ENCODE measurements at places on chromosomes 1 and 21.

DNA sequence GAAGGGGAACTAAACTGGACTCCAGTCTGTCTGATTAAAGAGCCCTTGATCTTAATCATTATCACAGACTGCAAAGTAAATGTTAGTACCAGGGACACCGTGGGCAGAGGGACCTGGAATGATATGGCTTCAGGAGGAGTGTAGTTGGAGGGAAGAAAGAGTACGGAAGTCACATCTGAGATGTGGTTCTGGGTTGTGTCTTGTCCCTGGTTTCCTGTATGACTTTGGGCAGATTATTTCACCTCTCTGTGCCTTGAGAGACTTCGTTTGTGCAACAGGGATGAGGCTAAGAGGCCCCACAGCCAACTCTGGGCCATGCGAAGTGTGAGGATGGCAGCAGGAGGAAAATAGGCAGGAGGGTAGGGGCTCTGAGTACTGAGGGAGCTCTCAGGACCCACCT is 76.1 kb upstream of the SLC2A1 start:
- peak; percentile 35 for DNase-seq

DNA sequence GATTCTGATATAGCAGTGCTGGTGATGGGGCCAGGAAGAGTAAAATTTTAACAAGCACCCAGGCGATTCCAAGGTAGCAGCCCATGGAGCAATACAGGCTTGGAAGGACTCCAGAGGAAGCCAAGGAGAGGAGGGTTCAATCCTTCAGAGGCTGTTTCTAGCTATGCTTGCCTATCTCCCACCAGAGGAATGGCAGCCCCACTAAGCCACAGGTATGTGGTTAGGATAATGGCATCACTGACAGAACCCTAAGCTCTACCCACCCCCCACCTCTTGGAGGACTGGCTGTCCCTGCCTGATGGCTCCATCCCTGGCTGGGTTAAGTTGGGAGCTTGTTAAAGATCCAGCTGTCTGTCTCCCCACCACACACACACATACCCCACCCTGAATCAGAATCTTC is 19.3 kb upstream of the PTAFR start:
- no peak for DNase-seq

DNA sequence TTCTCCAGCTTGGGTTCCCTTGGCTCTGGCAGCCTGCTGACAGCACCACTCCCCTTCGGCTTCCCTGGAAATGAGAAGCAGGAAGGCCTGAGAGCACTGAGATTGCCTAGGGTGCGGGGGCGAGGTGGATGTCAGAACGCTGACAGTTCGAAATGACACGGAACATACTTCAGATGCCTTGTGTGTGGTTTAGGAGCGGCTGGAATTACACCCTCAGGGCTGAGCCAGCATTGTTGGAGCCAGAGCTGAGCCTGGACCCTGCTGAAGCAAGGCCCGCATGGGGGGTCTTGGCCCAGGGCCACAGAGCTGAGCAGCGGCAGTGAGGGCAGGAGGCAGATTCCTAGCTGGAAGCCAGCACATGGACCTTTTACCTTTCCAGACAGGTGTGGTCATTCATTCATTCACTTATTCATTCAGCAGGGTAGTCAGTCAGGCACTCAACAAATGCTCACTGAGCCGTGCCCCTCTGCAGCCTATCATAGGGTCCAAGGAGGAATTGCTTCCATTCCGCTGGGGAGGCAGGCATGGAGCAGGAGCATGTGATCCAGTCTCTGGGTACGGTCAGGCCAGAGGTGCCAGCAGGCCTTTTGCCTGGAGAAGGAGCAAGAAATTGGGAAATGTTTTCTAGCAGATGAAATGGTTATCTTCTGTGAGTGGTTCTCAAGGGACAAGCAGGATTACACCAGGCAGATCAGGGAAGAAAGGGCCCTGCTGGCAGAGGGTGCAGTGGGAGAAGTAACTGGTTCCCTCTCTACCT is 6.6 kb upstream of the FOXE3 start:
- DNase-seq, result no peak

GRCh38 chr1:154141240-154141639 is 13.6 kb downstream of the NUP210L start:
- no peak for DNase-seq

DNA sequence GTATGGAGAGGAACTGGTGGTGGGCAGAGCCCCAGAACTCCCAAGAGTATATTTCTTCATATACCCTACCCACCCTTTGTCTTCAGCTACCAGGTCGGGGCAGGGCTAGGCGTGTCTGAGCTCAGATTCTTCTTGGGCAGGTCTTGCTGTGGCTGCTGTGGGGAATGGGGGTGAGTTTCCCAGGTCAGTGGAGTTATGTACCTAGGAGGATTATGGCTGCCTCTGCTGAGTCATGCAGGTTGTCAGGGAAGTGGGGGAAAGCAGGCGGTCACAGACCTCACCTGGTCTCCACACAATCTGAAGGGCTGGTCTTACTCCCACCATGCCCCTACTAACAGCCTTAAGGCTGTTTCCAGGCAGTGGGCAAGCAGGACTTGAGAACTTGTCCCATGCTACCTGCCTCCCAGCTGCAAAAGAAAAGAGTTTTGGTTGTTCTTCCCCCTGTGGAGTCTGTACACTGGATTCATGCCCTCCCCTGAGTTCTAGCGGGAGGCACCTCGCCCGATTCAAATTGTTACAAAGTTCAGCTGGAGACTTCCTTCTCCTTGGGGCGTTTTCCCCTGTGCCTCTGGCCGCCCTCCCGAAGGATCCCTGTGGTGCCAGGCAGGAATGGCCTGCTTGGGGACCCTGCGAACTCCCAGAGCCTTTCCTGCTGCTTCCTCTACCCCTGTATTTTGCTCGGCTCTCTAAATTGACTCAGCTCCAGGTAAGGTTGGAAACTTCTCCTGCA is 58.6 kb downstream of the NPHS2 start:
- DNase-seq, result no peak

DNA sequence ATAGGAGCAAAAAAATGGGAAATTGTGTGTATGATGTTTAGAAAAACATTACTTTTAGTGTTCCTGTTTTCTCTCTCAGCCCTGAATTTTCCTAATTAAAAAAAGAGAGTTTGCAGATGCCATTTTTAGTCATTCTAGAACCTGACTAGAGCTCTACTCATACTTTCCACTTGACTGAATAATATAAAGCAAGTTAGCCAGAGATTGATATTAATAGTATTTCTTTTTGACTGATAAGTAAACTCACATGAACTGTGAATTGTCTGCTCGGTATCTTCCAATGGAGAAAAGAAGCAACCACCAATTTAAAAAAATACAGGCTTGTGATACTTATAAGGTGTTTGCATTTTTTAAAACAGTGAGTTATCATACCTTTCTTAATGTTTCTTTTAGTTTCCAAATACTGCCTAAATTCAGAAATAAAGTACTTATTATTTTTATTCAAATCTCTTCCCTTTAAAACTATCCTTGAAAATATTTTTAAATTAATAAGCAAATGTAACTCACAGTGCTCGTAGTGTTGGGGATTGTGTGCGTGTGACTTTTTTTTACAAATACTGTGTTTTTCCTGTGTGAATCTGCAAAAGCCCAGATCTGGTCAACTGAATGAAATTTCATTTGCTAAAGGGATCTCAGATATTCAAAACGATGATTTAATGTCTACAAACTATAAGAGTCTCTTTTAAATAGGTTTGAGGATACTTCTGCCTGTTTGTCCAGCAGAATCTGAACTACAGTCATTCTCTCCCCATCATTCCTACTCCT is 9.8 kb downstream of the RAP1A start:
- no peak for DNase-seq

- no peak for DNase-seq
These were observed 33.9 kb upstream of the ASPM start for GRCh38 chr1:197180252-197180878.

- no peak for DNase-seq
These were observed 6.1 kb upstream of the SELE start for GRCh38 chr1:169739980-169740379.

GRCh38 chr1:113389953-113390834 is at the start of gene MAGI3:
Gene MAGI3, plus strand, starts transcription at chr1:113390515. Its CDS starts 519 bp downstream, at chr1:113391034.
- DNase-seq, result peak; percentile 92

DNA sequence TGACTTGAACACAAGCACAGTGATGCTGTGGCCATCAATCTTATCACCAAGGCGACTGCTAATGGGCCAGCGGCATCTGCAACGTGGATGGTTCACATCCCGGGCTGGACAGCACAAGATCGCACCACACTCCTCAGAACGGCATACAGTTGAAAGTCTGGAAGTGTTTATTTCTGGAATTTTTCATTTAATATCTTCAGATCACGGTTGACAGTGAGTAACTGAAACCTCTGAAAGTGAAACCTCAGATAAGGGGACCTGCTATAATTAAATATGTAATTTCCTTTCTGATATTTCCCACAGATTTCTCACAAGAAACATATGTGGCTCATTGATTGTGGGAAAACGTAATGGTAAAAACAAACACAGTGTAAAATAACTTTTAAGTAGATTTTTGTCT is 83.7 kb downstream of the POFUT2 start:
- DNase-seq, result no peak

GRCh38 chr1:202275061-202275770 is 66.5 kb downstream of the UBE2T start:
- no peak for DNase-seq

DNA sequence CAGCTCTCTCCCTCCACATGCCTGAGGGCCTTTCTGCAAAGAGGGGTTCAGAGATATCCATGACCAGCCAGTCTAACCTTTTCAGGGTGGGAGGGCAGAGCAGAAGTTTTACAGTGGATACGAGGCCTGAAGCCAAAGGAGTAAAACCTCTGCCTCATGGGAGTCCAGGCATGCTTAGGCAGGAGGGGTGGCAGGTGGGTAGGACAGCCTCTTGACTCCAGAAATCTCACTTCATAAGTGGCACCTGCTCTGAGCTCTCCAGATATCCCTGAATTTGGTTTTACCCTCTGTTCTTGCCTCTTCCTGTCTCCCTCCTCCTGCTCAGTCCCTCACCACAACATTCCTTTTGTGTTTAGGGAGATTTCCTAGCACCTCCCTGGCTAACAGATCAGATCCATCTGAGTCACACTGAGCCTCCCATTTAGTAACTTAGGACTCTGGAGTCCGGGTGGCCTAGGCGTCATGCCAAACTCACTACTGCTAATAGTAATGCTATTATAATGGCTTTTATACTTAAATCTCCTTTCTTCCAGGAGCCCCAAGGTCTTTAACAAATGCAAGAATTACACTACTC is 201.0 kb downstream of the HS2ST1 start:
- no peak for DNase-seq

- no peak for DNase-seq
These were observed 133.8 kb downstream of the GLIS1 start for GRCh38 chr1:53605181-53605580.

GRCh38 chr1:231638647-231639046 is 12.1 kb downstream of the DISC1 start:
- no peak for DNase-seq

- no peak for DNase-seq
These were observed 104.8 kb downstream of the ELAVL4 start for GRCh38 chr1:50213505-50213904.

GRCh38 chr1:17892225-17892624 is 137.1 kb downstream of the ACTL8 start:
- DNase-seq, result no peak

- no peak for DNase-seq
These were observed 25.2 kb downstream of the NOS1AP start for GRCh38 chr1:162094723-162095122.

DNA sequence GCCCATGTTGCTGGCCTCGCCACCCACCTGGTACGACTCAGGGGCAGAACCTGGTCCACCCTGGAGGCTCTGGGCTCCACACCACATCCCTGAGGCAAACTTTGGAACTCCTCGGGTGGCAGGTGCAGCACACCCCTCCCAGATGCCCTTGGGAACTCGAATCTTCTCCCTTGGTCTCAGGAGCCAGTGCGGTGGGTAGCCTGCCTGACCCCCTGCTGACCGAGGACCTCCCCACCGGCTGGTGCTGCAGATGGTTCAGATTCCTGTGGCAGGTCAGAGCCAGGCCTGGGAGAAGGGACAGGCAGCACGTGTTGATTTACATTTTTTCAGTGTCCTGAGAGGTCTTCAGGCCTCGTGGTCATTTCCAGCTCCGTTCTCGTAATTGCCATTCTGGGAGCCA is 6.3 kb upstream of the CFAP410 start:
- DNase-seq, result no peak

GRCh38 chr1:18363436-18363835 is 117.3 kb upstream of the KLHDC7A start:
- DNase-seq, result no peak

GRCh38 chr1:39170731-39171667 is 33.5 kb upstream of the MACF1 start:
- no peak for DNase-seq

DNA sequence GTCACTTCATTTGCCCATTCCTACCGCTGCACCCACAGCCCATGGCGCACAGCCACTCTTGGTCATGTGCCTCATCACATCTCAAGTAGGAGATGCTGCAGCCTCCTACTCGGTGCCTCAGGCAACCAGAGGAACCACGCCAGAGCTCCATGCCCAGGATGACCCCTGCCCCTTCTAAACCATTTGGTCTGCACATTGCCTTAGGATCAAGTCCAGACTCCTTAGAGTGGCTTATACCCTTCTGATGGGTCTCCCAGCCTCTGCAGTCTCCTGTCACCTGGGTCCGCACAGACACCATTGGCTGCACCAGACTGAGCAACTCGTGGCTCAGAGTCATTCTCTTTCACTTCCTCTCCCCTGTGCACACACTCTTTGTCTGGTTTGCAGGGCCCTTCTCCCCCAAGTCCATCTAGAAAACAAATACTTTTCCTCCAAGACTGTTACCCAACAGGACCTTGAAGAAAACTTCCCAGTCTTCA is 2.2 kb upstream of the ADORA3 start:
- DNase-seq, result no peak

- DNase-seq, result no peak
These were observed 268.9 kb downstream of the TGFB2 start for GRCh38 chr1:218614031-218614430.

DNA sequence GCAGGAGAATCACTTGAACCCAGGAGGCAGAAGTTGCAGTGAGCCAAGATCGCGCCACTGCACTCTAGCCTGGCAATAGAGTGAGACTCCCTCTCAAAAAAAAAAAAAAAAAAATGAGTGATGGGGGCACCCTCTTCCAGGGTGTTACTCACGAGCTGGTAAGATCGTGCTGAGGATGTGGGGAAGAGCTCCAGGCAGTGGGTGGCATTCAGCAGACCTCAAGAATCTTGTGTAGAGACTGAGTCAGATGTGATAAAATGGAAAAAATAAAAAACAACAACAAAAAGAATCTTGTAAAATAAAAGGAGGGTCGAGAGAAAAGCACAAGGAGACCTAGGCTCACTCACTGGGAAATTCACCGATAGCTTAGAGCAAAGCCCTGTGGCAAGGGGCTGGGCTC is 38.5 kb downstream of the EPHA2 start:
- DNase-seq, result no peak

GRCh38 chr1:202276081-202276715 is 65.5 kb downstream of the UBE2T start:
- DNase-seq, result no peak

DNA sequence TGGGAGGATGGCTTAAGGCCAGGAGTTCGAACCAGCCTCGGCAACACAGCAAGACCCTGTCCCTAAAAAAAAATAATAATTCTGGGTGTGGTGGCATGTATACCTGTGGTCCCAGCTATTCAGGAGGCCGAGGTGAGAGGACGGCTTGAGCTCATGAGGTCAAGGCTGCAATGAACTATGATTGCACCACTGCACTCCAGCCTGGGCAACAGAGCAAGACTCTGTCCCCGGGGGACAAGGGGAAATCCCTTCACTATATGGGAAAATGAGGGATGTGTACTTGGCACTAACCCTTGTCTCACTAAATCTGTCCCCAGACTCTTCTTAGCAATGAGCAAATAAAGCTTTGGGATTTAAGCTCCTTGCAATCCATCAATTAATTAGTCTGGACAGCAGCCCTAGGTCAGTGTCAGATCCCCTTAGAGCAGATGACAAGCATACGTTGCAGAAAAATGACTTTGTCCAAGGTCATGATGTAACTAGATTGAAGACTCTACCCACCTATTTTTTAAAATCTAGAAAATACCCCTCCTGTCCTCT is 9.4 kb downstream of the KDM5B start:
- DNase-seq, result no peak

All from T-helper 1 cell (primary cell).